ENCODE measurements at places on chromosomes 4 and X.

GRCh38 chrX:134148172-134148692 is 88.8 kb upstream of the CCDC160 start:
- no peak for DNase-seq

DNA sequence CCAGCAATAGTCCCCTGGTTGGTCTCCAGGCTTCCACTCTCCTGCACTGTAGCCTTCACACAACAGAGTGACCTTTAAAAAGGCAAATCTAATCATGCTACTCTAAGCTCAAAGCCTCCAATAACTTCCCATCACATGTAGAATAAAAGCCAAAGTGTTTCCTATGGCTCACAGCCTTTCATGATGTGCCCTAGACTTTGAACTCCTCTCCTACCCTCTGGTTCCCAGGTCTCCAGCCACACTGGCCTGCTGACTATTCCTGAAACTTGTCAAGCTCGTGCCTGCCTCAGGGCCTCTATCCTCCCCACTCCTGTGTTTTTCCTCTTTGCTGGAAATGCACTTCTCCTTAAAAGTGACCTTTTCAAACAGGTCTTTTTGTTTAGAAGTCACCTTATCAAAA is 3.1 kb downstream of the MANBA start:
- DNase-seq, result no peak

DNA sequence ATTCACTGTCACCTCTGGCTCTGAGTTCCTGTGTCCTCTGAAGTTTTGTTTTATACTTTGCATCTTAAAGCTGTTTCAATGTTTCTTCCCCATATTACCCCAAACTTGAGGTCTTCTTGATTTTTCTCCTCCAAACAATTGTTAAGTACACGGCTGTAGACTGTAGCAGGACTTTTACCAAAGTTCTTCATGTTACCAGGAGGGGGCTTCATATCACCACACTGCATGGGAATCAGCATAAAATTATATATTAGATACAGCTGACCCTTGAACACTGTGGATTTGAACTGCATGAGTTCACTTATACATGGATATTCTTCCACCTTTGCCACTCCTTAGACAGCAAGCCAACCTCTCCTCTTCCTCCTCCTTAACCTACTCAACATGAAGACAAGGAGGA is 56.6 kb downstream of the SPATA18 start:
- DNase-seq, result no peak

- no peak for DNase-seq
These were observed 110.1 kb downstream of the GBA3 start for GRCh38 chr4:22802876-22803275.

- no peak for DNase-seq
These were observed 12.3 kb downstream of the PDE6B start for GRCh38 chr4:637536-638280.

- DNase-seq, result no peak
These were observed 265.0 kb upstream of the SLITRK2 start for GRCh38 chrX:145552643-145553042.

DNA sequence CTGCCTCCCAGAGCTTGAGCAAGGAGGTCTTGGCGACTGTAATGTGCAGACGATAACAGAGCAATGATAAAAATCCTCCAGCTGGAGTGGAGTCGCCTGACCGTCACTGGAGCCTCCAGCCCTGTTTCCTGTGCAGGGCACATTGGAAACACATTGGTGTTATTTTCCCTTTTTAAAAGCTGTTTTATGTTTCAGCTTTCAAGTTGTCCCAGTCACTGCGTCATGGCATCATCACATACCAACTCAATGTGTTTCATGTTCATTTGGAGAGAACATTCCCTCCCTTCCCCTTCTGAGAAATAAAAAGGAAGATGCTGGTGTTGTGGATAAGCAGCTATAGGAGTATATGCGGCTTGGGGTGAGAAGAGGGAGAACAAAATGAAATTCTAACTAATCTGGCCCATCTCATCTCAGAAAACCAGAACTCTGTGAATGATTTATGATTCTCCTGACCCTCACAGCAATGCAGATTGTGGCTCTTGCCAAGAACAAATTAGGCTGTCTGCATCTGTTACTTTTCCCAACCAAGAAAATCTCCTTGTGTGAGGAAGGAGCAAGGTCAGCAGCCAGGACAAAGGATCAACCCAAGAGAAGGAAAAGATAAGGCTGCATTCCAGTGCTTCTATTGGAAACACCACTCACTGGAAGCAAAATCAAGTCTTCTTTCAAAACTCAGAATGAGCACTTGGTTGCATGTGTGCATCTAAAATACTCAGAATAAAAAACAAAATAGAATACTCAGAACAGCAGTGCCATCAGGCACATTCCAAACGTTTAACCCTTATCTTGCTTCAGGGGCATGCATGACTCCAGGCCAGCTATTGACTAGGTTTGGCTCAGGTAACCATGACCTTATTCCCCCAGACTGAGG is 134.4 kb downstream of the RASL11B start:
- no peak for DNase-seq

- DNase-seq, result no peak
These were observed 313.2 kb upstream of the DKK2 start for GRCh38 chr4:107349266-107349665.

DNA sequence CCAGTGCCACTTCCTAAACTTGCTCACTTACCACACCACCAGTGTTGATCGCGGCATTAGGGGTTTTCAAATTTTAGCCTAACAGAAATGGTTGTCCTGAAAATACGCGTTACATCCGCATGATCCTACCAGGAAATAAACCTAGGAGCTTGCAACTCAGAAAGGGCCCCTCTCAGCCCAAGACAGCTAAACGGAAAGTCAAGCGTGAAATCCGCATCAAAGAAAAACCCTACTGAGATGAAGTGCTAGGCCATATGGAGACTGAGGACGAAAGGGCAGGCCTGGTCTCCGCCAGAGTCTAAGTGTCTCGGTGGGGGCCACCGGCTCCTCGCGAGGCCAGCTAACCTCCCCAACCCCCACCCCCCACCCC is 626 bp downstream of the YTHDC1 start:
- no peak for DNase-seq

GRCh38 chr4:7818399-7818911 is 121.2 kb downstream of the AFAP1 start:
- no peak for DNase-seq

DNA sequence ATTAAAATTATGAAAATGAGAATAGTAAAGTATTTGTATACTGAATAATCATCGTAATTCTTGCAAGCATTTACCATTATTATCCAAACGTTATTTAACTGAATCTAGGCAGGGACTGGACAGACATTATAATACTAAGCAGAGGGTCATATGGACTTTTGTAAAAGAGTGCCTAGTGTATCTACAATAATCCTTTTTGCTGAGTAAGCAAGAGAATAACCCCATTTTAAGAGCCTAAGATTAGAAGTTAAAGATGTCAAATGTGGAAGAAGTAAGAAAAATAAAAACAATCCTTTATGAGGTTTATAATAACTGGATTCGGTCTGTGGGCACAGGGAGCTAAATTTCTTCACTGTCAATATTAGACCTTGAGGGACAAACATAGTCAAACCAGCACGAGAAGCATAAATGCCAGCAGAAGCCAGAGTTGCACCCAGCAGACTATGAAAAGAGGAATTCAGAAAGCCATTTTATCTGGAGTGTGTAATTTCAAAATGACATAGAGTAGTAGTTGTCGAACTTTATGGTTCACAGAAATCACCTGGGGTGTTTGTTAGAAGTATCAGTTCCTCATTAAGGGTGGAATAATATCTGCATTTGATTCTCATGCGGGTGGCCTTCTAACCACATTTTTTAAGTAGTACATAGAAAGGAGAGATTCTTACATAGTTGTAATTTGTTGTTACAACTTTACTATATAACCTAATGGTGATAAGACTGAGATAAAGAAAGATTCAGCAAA is 39.7 kb upstream of the DCLK2 start:
- no peak for DNase-seq

DNA sequence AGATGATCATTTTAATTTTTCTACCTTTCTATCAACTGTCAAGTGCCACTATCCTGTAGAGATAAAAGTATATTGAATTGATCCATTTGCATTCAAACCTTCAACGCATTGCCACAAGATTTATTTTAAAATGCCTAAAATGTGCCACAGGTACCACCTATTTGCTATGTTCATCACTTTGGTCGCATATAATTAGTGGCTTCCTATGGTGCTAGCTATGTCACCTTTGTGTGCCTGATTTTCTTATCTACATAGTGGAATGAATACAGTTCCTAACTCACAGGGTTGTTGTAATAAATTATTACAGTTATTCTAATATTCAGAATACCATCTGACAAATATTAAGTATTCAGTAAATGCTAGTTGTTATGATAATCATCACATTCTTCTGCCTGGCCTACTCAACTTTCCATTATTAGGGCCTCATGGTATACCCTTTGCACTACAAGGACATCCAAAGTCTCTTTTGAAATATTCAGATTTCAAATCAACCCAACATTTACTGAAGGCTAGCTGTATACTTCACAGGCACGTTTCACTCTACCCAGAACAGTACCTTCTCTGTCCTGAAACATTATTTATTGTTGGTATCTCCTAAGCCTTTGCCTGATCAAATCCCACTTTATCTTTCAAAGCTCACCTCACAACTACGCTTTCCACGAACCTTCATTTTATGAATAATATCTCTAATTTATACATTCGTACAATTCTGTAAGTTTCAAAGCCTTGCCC is 62.4 kb downstream of the ANXA10 start:
- DNase-seq, result no peak

DNA sequence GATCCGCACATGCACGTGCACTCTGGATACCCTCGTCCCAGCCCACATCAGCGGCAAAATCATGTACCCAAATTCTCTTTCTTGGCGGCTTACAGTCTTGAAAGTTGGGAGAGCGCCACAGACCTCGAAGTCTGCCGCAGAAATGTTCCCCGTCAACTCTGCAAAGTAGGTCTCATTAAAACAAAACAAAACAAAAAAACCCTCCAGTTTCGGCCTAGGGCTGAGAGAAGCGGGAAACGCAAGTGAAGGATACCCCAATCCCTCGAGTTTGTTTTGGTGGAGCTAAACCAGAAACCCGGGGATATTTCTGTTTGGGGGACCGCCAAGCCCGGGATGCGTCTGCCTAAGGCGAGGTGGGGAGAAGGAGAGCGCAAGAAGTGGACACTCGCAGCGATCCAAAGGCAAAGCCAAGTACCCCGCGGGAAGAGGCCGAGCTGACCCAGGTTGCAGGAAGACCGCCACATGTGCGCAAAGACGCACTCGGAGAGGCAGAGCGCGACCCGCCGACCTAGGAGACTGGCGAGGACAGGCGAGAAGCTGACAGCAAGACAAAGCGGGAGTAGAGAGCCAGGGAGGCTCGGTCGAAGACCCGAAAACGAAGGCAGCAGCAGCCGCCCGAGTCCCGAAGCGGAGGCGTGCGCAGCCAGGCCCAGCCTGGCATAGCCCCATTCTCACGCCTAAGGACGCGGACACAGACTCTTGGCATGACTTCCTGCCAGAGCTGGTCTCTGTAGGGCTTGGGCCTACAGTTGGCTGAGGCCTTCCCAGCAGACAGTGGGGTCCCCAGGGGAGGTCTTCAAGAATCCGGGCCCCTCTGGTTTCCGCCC is 49.6 kb upstream of the BCOR start:
- no peak for DNase-seq

- DNase-seq, result no peak
These were observed 62.8 kb downstream of the SH3KBP1 start for GRCh38 chrX:19824603-19825002.

- DNase-seq, result no peak
These were observed 32.0 kb downstream of the IL15 start for GRCh38 chr4:141668200-141668910.

- no peak for DNase-seq
These were observed 224.4 kb upstream of the GPC4 start for GRCh38 chrX:133639726-133640125.

DNA sequence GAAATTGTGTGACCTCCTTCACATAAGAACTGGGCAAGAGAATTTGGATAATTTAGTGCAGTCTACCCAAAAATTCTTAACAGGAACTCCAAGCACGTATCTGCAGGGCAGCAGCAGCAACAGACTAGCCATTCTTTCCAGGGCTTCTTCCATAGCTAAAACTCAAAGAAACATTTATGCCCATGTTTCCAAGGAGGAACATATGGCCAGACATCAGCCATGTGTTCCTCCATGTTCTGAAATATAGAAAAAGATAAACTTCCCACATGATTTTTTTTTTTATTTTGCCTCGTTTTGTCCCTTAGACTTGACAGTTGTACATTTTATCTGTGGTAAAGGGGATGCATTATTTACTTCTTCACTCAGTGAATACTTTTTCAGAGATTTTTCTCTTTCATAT is 27.6 kb upstream of the CYBB start:
- DNase-seq, result no peak

- no peak for DNase-seq
These were observed 5.1 kb downstream of the PF4 start for GRCh38 chr4:73976716-73977115.

DNA sequence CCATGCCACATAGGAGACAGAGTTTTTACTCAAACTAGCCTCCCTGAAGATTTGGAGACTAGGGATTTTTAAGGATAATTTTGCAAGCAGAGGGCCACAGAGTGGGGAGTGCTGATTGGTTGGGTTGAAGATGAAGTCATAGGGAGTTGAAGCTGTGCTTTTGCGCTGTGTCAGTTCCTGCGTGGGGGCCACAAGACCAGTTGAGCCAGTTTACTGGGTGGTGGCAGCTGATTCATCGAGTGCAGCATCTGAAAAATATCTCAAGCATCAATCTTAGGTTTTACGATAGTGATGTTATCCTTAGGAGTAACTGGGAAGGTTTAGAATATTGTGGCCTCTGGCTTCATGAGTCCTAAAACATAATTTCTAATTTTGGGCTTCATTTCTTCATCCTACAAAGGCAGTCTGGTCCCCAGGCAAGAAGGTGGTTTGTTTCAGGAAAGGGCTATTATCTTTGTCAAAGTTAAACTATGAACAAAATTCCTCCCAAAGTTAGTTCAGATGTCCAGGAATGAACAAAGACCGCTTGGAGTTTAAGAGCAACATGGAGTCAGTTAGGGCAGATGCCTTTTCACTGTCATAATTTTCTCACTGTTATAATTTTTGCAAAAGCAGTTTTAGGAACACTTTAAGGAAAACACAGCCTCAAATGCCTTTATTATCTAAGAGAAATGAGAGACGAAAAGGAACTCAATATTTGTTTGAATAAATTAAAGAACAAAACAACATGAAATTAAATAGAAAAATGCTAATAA is 960.8 kb upstream of the PRKX start:
- DNase-seq, result no peak

- DNase-seq, result no peak
These were observed 317.2 kb downstream of the CAMK2D start for GRCh38 chr4:113444386-113444785.

GRCh38 chr4:105966051-105966450 is 70.8 kb downstream of the NPNT start:
- peak; percentile 1 for DNase-seq

Measured in AG04450 (cell line).